ENCODE measurements at places on chromosomes 16 and 17.

DNA sequence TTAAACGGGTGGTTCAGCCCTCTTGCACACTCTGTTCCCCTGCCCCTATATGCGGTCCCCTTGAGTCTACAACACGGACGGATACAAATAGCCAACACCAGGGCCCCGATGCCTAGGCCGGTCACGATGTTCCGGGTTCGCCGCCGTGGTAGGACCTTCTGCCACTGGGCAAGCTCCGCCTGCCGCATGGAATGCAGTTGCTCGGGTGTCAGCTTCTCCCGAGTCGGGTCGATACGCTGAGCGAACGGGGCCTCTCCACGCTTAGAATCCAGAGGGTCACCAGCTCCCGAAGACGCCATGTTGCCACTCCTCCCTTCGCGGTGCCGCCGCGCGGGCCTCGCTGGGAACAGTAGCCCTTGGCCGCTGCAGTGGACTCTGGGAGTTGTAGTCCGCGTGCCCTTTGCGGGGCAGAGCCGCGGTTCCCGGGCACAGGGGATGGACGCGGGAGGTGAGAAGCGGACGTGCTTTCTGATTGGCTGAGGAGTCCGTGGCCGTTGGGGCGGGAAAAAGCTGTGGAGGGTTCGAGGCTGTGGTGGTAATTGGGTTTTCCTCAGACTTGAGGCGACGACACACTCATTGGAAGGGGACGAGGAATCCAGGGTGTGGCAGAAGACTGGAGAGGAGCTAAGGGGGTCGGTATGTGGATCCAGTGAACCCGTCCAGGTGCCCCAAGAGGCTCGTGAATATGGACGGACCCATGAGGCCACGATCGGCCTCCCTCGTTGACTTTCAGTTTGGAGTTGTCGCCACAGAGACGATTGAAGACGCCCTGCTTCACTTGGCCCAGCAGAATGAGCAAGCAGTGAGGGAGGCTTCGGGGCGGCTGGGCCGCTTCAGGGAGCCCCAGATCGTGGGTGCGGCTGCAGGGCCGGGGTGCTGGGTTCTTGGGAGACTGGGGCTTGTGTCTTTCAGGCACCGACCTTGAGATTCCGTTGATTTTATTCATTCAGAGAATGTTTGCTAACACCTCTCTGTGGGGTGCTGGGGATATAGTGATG, at the start of the genes CNTD1 and COA3:
TSS of gene CNTD1 (plus strand) at position 479 of the 998 bp plus-strand sequence. CDS start at position 686, 207 bp downstream.
TSS of gene COA3 (minus strand) at position 322 of the 998 bp plus-strand sequence. CDS start at position 299, 23 bp downstream.
- DNase-seq, result peak; percentile 65

- no peak for DNase-seq
Measured at GRCh38 chr16:56245197-56245596, 53.9 kb downstream of the GNAO1 start.

- no peak for DNase-seq
Measured at GRCh38 chr16:14444979-14445810, 184.9 kb downstream of the PARN start.

- no peak for DNase-seq
Measured at GRCh38 chr17:75231741-75232464, 26.4 kb downstream of the NUP85 start.

- peak; percentile 30 for DNase-seq
Measured at GRCh38 chr17:18093616-18094408, 6.1 kb downstream of the DRG2 start.

GRCh38 chr16:15676506-15676905, 26.5 kb downstream of the NDE1 start:
- no peak for DNase-seq

DNA sequence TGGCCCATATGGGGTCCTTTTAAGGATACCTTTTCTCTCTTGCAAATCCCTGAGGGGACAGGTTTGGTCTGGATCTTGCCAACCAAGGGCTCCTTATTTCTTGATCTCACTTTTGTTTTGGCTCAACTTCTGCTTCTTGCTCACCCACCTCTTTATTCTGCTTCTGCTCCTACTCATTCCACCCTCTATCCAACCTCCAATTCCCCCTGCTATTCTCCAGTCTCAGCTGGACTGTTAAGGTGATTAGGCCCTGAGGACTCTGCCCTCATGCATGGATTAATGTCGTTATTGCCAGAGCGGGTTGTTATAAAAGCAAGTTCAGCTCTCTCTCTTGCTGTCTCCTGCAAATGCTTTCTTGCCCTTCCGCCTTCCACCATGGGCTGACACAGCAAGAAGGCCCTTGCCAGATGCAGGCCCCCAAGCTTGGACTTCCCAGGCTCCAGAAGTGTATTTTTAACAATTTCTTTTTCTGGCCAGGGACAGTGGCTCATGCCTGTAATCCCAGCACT, 29.8 kb downstream of the LAT start:
- no peak for DNase-seq

- DNase-seq, result no peak
Measured at GRCh38 chr17:42002792-42003301, 14.4 kb downstream of the DNAJC7 start.

GRCh38 chr17:53912117-53912516, 89.4 kb downstream of the KIF2B start:
- DNase-seq, result no peak

GRCh38 chr16:15033309-15033707, 22.6 kb downstream of the NTAN1 start:
- DNase-seq, result no peak

DNA sequence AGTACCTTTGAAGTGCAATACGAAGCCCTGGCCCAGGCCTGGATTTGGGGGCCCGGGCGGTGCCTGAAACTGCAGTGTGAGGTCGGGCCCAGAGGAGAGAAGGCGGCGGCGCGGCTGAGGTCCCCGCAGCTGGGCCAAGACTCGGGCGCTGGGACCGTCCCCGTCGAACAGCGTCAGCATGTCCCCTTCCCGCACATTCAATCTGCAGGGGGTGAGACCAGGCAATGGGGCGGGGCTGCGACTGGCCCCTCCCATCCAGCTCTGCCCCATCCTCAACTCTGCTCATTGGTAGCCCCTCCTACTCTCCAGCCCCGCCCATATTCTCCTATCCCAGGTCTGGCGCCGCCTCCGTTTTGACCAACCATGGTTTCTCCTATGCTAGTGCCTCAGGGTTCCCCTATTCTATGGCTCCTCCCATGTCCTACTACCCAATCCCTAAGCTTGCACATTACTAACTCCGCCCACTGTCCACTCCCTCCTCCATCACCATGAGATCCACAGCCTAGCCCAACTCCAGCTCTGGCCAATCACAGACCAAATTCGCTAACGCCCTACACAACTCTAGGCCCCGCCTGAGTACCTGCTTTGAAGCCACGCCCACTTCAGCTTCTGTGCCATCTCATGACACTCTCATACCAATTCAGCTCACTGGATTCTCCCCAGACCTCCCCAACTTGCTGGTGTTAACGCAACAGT, 14.4 kb upstream of the CDIPT start:
- no peak for DNase-seq

DNA sequence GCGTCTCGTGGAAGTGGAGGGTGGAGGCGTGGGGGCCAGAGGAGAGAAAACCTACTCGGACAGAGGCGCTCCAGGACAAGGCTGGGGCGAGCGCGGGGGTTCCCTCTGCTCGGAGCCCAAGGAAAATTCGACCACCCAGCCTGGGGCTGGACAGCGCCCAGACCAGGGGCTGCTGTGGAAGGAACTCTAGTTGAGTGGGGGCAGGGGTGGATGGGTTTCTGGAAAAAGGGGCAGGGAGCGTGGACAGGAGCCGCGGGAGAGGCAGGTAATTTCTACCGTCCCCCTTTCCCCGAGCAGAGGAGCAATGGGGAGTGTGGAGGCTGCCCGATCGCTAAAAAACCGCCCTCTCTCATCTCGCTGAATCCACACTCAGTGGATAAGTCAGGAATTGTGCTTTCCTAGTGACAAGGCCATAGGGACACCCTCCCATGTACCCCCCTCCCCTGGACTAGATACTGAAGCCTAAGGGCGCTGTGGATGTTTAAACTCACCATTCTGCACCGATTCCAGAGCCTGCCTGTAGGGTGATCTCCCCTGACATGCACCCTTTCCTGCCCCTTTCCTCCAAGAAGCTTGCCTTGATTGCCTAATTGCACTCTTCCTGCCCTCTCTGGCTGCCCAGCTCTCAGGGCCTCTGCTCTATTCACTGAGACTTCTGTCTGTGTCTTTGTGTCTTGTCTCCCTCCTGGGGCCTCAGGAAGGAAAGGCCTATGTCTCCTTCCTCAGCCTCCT, 90.7 kb upstream of the TMEM97 start:
- no peak for DNase-seq

- no peak for DNase-seq
Measured at GRCh38 chr16:83550183-83550569, 257.6 kb upstream of the HSBP1 start.

- DNase-seq, result no peak
Measured at GRCh38 chr16:57252148-57252721, 7.2 kb downstream of the ARL2BP start.

DNA sequence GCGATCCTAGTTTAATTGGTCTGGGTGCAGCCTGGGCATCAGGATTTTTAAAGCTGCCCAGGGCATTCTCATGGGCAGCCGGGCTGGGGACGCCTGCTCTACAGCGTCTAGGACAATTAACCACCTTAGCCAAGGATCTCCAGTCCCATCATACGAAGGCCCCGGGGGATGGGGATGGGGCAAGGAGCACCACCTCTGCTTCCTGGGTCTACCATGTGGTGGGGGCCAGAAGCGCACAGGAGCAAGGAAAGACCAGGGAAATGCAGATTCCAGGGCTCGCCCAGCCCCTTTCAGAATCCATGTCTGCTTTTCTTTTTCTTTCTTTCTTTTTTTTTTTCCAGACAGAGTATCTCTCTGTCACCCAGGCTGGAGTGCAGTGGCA, 29.3 kb downstream of the TBC1D16 start:
- DNase-seq, result no peak

DNA sequence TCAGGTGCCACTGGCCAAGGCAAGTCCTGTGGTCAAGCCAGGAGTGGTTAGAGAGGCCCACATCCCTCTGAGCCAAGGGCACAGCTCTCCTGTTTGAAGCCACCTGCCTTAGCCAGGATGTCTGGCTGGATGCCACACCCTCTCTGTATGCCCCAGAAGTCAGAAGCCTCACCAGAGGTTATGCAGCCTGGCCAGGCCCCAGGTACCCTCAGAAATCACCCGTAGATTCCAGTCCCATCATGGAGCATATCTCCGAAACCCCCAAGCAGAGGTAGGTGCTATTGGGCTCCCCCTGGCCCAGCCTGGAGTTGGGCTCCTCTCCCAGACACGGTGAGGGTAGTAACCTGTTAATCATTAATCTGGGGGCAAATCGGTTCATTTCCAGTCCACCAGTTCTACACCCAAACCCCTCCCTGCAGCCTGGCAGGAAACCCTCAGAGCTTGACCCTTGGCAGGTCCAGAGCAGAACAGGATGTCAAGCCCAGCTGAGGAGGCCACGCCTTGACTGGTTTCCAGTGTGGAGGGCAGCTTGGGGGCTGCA, 60.6 kb upstream of the TMEM97 start:
- DNase-seq, result no peak

- peak; percentile 80 for DNase-seq
Measured at GRCh38 chr16:75319513-75320411, 68.3 kb upstream of the BCAR1 start.

- DNase-seq, result no peak
Measured at GRCh38 chr17:82179412-82179811, 33.2 kb downstream of the CCDC57 start.

GRCh38 chr17:82043507-82043906, 6.0 kb upstream of the DCXR start:
- DNase-seq, result no peak

GRCh38 chr17:72916991-72917390, 175.5 kb downstream of the SLC39A11 start:
- no peak for DNase-seq

DNA sequence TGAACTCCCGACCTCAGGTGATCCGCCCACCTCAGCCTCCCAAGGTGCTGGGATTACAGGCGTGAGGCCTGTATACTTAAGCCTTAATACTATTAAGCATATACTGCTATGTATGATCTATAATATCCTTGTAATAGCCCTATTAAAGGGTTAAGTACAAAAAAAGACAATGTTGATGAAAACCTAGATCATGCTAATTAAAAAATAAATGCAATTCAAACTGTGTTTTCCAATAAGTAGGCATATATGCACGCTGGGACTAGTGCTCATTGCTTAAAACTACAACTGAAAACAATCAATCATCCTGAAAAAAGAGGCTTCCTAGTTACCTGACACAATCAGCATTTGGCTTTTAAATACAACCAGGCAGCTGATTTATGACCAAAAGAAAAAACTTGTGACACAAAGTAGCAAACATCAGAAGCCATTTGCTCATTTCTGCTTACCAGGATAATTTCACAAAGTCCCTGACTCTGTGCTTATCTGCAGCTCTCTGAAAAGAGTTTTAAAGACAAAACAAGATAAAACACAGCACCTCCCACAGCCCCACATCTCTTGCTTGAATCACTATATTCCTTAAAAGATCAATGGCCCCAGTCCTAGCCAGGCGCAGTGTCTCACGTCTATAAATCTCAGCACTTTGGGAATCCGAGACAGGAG, 11.1 kb downstream of the ZNF385C start:
- no peak for DNase-seq

DNA sequence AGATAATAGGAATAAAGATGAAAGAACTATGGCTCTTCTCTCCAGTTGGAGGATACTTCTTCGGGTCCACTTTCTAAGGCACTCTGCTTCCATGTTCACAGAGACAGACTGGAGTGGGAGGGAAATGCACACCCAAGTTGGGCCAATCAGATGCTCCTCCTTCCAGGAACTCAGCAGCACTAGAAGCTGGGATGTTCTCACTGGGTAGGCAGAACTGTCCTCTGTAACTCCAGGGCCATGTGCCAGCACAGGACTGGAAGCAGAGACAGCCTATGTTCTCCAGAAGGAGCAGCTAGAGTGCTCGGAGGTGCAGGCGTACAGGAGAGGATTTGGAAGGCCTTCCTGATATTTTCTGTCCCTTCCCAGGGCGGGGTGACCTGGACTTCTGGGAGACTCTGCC, 49.9 kb upstream of the SREBF1 start:
- no peak for DNase-seq

DNA sequence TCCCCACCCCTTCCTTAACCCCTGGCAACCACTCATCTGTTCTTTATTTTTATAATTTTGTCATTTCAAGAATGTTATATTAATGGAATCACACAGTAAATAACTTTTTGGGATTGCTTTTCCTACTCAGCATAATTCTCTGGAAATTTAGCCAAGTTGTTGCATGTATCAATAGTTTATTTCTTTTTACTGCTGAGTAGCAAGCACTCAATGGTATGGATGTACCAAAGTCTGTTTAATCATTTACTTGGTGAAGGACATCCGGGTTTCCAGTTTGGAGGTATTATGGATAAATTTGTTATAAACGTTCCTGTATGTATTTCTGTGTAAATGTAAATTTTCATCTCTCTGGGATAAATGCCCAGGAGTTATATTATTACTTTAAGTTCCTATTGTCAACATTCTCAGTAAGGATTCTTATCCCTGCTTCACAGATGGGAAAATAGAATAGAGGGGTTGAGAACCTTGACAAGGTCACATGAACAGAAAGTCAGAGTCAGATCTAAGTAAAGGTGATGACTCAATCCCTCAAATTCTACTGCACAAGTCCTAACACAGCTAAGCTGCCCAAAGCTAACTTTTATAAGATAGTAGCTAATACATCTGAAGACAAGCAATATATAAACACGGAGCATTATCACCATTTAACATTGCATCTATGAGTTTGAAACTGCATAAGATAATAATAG, 62.4 kb upstream of the MTMR4 start:
- no peak for DNase-seq

Data from GM04504 (cell line).